ENCODE measurements at places on chromosomes 3 and 15. TPM values are rescaled to one million over a fixed set of nuclear protein-coding genes. Genes with fewer than 3 reads are reported as not detected.

GRCh38 chr3:13054341-13055285 is 18.6 kb downstream of the IQSEC1 start:
- H3K27me3 ChIP-seq = no peaks in the 10 kb centered on the region
- H3K36me3 ChIP-seq = no peaks in the 10 kb centered on the region
- no peak overlapping the region for H3K27ac ChIP-seq
- H3K4me1 ChIP-seq = peaks cover 3% of the 10 kb centered on the region
- H3K4me3 ChIP-seq = no peak overlapping the region
- DNase-seq = no peak

DNA sequence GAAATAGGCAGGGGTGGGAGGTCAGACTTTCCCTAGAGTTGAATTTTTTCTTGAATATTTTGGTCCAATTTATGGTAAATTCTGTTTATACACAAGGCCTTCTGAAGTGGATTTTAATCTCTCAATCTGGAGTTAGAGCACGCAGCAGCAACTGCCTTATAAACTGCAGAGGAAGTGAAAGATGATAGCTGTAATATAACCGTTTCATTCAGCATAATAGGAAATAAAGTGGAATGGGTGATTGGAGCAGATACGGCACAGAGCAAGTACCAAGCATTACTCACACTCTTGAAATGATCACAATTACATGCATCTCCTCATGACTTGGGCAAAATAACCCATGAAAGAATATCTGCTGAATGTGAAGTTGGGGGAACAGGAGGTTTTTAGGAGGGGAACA is 106.8 kb downstream of the ARRDC4 start:
- H3K36me3 ChIP-seq = no peaks in the 10 kb centered on the region
- no peaks in the 10 kb centered on the region for H3K4me1 ChIP-seq
- H3K27ac ChIP-seq = no peak overlapping the region
- DNase-seq = no peak
- H3K27me3 ChIP-seq = no peaks in the 10 kb centered on the region

DNA sequence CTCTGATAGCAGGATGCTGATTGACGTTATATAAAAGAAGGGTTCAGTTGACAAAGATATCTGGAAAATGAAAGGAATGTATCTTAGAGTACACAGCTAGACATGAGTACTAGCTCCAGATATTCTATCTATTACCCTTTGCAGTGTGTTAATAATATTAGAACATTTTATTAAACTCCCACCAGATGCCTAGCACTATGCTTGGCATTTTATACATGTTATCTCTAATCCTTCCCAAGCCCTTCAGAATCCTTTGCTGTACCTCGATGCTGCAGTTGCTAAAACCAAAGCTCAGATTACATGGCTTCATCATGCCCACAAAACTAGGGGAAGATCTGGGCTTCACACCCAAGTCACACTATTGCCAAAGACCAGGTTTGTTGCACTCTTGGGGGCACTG is 350.1 kb upstream of the AZI2 start:
- H3K27me3 ChIP-seq = no peaks in the 10 kb centered on the region
- no peaks in the 10 kb centered on the region for H3K36me3 ChIP-seq

DNA sequence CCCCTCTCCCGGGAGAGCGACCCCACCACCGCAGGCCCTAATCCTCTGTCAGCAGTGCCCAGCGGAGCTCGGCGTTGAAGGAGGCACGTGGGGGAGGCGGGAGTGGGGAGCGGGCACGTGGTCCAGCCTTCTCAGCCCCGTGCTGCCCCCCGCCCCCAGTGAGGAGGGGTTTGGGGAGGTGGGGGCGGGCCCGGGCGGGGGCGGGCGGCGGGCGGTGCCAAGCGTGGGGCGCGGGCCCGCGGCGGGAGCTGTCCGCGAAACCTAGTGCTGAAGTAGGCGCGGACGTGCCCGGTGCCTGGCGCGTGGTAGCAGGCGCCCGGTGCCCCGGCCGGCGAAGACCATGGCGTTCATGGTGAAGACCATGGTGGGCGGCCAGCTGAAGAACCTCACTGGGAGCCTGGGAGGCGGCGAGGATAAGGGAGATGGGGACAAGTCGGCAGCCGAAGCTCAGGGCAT is at the start of gene CPLX3:
TSS of gene CPLX3 (plus strand) at position 264 of the 456 bp plus-strand sequence. CDS start at position 341, 77 bp downstream.
- no peak within 1 kb of the TSS for H3K4me3 ChIP-seq
- no peaks in the 10 kb centered on the region for H3K36me3 ChIP-seq
- H3K27me3 ChIP-seq = peaks cover 24% of the 10 kb centered on the region
- peaks cover 10% of the 10 kb centered on the region for H3K4me1 ChIP-seq

The DTX3L gene
- total RNA-seq = 189 TPM

The NRROS gene
- total RNA-seq = 40.6 TPM

DNA sequence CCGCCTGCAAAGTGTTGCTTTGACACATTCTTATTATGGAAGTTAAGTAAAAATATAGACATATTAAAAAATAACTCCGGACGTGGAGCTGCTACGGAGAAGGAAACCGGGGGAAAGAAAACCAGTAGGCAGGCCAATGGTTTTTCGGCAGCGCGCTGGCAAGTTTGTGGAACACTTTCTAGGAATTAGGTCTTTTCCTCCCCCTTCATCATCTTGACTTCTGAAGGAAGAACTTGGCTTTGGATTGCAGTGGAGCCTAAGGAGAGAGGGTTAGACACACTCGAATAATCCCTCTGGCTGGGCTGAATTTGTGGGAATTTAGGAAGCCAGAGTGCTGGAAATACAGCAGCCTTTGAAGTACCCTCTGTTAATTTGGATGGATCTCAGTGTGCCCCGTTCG is 317 bp downstream of the ROBO2 start:
- DNase-seq = no peak
- H3K4me3 ChIP-seq = no peak overlapping the region
- no peak overlapping the region for H3K27ac ChIP-seq

DNA sequence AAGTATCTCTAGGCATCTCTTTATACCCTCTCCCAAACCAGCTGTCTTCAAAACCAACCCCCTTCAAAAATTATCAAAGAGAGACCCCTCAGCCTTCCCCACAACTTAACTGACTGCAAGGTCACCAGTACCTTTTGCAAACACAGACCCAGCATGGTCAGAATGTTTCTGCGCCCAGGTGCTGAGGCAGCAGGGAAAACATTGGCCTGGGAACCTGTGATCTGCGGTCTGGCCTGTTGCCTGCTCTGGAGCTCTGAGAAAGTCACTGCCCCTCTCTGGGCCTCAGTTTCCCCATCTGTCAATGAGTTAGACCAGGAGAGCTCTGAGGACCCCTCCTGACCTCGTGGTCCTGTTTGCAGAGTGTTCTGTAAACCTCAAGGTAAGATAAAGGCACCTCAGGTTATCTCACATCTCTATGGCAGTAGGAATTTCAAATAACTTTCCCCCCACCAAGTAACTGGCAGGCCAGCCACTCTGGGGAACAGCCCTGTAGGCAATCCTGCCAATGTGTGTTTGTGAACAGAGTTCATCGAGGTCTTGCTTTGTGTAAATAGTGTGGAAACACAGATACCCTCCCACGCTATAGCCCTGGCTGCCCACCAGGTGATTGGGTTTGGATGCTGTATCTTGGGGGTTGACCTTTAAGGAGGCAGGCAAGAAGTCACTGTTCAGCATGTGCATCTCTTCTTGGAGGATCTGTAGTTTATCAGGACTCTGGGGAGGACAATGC is 50.0 kb upstream of the SMAD6 start:
- H3K36me3 ChIP-seq = no peaks in the 10 kb centered on the region
- H3K27ac ChIP-seq = no peak overlapping the region
- no peak for DNase-seq

- H3K4me3 ChIP-seq = no peak overlapping the region
- no peaks in the 10 kb centered on the region for H3K27me3 ChIP-seq
- H3K27ac ChIP-seq = no peak overlapping the region
- H3K4me1 ChIP-seq = no peaks in the 10 kb centered on the region
These were observed 263.7 kb upstream of the UBE2E1 start for GRCh38 chr3:23542079-23542478.

The EID1 gene
- 84.0 TPM for total RNA-seq

GRCh38 chr3:187077085-187077484 is 62.2 kb downstream of the RPL39L start:
- no peak overlapping the region for H3K4me3 ChIP-seq
- peaks cover 63% of the 10 kb centered on the region for H3K36me3 ChIP-seq
- no peak for DNase-seq

DNA sequence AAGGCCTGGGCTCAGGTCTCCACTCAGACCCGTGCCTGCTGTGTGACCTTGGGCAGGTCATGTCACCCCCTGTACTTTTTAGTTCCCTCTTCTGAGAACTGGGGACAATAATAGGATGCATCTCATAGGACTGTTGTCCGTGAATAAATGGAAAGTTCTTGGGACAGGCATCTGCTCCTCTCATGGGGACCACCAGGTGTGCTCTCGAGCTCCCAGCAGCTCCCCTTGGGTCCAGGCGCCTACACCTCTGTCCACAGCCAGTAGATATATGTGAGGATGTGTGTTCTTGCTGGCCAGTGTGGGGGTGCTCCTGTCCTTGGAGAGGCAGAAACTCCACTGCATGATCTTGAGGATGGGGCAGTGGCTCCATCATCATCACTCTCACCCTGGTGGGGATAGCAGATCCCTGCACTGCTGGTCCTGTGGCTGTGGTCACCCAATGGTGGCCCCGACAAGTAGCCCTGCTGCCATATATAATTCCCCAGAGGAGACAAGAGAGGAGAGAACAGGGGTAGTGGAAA is 257.6 kb upstream of the TLE3 start:
- H3K27ac ChIP-seq = no peak overlapping the region
- H3K4me3 ChIP-seq = no peak overlapping the region
- no peaks in the 10 kb centered on the region for H3K4me1 ChIP-seq
- no peaks in the 10 kb centered on the region for H3K36me3 ChIP-seq
- no peak for DNase-seq

The GOLGA8M gene
- 1.7 TPM for total RNA-seq

The CHRNA7 gene
- not detected for total RNA-seq

The TM4SF18 gene
- not detected for total RNA-seq

- DNase-seq = no peak
- H3K27ac ChIP-seq = no peak overlapping the region
- H3K4me1 ChIP-seq = no peaks in the 10 kb centered on the region
- peaks cover 6% of the 10 kb centered on the region for H3K27me3 ChIP-seq
- H3K36me3 ChIP-seq = no peaks in the 10 kb centered on the region
These were observed 8.4 kb downstream of the TBC1D21 start for GRCh38 chr15:73881579-73882320.
